CD4-positive, alpha-beta T cell (primary cell): ENCODE measurements at places on chromosomes 2 and 18.

GRCh38 chr2:239339726-239340601, 60.9 kb downstream of the HDAC4 start:
- no peak for DNase-seq

DNA sequence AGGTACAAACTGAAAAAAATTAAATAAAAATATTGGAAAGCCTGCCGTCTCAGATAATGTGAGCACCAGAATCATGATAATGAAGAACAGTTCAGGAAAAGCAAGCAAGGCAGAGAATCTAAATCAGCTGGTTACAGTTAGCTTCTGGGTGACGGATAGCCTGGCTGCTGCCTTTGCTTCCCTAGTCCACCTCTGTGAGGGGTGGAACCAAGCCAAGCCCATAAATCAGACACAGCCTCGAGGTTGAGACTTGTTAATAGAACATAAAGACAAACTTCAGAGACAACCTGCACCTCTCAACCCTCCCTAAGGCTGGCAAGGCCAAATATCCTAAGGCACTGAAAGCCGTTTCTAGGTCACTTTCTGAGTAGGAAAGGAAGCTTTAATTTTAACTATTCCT, 334.7 kb upstream of the SLC39A10 start:
- DNase-seq, result no peak

DNA sequence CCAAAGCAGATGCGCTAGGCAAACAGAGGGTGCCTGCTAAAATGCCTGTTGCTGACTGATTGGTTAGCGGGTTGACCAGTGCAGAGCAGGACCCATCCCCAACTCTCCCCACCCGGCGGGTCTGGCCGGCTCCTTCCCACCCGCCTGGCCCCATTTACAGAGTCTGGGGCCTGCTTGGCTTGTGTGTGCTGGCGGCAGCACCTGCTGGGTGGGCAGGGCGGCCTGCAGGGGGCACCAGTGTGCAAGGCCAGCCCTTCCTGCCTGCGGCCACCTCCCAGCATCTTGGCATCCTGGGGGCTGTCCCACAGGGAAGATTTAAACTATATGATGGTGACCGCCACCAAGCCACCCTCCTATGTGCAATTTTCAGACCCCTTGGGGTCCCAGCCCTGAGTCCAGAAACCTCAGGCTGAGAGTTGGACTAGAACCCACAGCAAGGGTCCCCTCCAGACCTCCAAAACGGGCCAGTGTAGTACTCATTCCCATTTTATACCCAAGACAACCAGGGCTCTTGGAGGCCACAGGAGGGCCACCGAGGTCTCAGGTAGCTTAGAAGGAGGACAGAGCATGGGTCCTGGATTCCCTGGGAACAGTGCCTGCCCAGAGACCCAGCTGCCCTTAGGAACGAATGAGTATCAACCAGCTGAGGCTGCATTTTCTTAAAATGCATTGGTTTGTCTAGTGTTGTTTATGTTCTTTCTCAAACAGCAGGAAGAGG, 173.6 kb downstream of the SMAD7 start:
- peak; percentile 73 for DNase-seq

GRCh38 chr2:162282765-162283425, 35.6 kb downstream of the IFIH1 start:
- DNase-seq, result no peak

DNA sequence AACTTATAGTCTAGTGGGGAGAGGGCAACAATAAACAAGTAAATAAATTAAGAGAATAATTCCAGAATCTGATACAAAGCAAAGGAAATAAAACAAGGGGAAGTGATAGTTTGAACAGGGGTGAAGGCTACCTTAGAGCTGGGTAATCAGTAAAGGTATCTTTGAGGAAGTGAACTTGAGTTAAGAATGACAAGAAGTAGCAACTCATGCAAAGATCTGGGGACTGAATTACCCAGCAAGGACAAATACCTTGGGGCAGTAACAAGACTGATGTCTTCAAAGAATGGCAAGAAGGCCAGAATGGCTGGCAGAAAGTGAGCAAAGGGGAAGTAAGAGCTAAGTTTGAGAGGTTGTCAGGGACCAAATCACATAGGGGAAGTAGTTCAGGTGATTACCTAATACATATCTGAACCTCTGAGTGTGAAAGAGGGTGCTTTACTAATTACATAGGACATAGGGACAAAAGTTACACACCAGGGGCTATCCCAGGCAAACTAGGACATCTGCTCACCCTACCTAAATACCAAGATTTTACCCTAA, 244.6 kb upstream of the HNRNPA3 start:
- DNase-seq, result no peak

DNA sequence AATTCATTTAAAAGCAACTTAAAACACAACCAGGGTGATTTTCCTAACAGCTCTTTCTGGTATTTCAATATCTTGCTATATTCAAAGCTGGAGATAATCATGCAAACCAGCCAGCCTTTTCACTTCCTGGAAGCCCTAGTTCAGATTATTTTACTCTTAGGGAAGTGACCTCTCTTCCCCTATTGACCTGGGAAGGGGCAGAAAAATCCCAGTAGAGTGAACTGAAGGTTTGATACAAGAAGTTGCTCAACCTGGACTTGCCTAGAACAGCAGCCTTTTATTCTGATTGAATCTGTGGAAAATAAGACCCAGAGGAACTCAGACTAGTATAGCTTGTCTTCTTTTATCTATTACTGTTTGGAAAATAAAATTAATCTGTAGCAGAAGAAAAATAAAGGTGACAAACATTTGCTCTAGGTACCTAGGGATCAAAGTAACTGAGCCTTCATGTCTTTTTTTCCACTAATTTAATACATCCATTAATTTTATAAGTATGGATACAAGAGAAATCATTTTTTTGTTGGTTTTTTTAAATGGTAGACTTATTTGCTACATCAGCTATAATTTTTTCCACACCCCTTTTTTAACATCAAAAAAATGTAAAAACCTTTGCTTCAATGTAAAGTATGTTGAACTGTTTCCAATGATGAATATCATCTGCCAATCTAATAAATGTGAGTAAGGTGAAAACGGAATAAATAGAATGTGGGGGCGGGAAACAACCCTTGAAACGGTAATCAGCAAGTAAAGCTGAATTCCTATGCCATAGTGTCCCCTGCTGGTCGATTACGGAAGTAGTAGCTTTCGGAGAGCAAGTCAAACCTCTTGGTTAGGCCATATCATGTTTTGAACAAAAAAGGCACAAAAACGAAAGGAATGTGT, 629.9 kb downstream of the NRXN1 start:
- no peak for DNase-seq

- no peak for DNase-seq
Observed at GRCh38 chr2:176097820-176098365, 1.7 kb upstream of the HOXD12 start.
